ENCODE measurements at places on chromosomes 1 and 21. TPM values are rescaled to one million over a fixed set of nuclear protein-coding genes. Genes with fewer than 3 reads are reported as not detected.

DNA sequence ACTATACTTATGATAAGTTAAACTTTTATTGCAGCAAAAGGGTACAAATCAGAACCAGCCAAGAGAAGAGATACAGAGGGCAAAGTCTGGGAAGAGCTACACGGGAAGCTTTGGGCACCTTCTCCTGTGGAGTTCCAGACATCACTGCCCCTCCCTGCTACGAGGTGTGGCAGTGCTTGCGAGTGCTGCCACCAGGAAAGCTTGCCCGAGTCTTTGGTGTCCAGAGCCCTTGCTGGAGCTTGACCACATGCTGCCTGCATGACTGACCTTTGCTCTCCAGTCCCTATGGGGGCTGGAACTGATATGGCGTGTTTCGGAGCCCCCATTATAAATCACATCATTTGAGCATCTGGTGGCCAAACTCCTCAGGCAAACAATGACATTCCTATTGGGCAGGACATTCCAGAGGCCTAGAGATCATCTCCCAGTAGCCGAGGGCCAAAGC lies 23.4 kb downstream of the PLEKHO1 start:
- H3K4me1 ChIP-seq = no peaks in the 10 kb centered on the region
- no peak overlapping the region for H3K27ac ChIP-seq
- H3K4me3 ChIP-seq = no peak overlapping the region
- DNase-seq = no peak
- H3K36me3 ChIP-seq = no peaks in the 10 kb centered on the region
- H3K27me3 ChIP-seq = no peaks in the 10 kb centered on the region

NGF gene
- 0.47 TPM for total RNA-seq

DNA sequence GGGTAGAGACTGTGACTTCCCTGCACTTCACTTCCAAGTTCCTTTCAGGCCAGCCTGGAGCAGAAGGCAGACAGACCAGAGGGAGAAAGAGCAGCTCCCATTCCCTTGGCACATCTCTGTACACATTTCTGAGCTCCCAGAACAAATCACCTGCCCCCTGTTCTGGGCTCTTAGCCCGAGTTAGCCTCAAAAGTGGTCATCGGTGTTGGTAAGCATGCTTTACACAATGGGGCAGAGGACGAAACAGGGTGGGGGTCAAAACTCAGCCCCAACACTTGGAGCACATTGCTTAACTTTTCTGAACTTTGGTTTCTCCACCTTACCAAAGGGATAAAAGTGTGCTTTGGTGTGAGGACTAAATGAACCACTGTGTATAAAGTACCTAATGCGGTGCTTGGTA lies 98.7 kb downstream of the DAB1 start:
- no peak overlapping the region for H3K4me3 ChIP-seq
- no peaks in the 10 kb centered on the region for H3K4me1 ChIP-seq
- H3K27ac ChIP-seq = no peak overlapping the region
- H3K27me3 ChIP-seq = no peaks in the 10 kb centered on the region
- no peaks in the 10 kb centered on the region for H3K36me3 ChIP-seq
- DNase-seq = no peak

HOOK1 gene
- 4.7 TPM for total RNA-seq

DNA sequence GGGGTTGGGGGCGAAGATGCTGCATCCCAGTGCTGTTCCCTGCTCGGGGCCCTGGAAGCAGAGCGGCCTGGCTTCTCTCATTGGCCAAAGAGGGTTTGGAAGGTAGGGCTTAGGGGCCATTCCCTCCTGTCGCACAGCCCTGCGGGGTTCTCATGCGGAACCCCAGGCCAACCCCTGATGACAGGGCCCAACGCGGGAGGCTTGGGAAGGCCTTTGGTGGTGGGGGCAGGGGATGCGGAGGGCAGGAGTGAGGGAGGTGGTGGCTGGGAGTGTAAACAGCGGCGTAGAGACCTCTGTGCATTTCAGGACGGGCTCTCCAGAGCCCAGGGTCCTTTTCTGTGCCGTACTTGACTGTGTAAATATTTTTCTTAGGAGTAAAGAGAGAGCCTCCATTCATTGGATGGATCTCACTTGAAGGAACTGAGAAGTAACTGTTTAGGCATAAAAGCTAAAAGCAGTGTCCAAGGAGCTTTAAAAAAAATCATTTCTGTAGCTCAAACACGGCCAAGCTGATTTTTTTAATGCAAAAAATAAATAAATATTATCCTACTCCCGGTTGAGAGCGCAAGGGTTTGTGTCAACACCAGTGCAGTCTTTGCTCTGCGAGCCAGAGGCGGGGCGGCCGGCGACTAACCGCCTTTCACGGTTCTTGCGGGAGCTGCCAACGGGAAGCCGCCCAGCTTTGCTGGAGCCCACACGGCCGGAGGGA lies 169.1 kb downstream of the PRDM16 start:
- no peaks in the 10 kb centered on the region for H3K36me3 ChIP-seq
- no peak for DNase-seq
- no peak overlapping the region for H3K27ac ChIP-seq
- H3K27me3 ChIP-seq = no peaks in the 10 kb centered on the region

OLFML2B gene
- total RNA-seq = 4.3 TPM

DNA sequence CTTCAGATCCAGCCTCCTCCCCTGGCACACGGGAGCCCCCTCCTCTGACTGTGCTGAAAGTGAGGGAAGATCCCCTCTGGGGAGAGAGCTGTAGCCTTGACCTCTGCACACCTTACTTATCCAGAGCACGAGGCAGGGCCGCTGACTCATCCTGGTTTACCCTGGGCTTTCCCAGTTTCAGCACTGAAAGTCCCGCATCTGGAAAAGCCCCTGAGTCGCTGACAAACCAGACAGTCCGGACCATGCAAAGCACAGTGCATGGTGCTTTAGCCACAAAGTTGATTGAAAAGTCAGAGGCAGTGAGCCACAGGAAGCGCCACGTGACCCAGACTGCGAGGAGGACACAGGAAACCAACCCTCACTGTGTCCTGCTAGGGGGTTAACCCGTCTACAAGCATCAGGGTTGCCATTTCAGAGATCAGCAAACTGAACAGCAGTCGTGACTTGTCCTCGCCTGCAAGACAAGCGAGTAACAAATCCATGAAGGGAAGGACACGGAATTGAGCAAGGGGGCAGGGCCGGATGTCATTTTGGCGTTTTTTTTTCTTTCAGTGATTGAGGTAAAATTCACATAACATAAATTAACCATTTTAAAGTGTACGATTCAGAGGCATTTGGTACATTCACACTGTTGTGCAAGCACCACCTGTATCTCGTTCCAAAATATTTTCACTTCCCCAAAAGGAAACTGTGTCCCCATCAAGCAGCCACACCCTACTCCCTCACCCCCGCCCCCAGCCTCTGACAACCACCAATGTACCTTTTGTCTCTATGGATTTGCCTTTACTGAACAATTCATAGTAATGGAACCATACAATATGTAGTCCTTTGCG lies 19.9 kb upstream of the IFNGR2 start:
- H3K27ac ChIP-seq = peak overlapping the region; percentile 91
- H3K27me3 ChIP-seq = no peaks in the 10 kb centered on the region
- peak overlapping the region; percentile 23 for H3K4me3 ChIP-seq
- H3K36me3 ChIP-seq = no peaks in the 10 kb centered on the region
- peak; percentile 41 for DNase-seq
- peaks cover 15% of the 10 kb centered on the region for H3K4me1 ChIP-seq

GRCh38 chr1:93207211-93207610 lies 26.7 kb downstream of the CCDC18 start:
- no peak overlapping the region for H3K4me3 ChIP-seq
- H3K27me3 ChIP-seq = no peaks in the 10 kb centered on the region
- peaks cover 28% of the 10 kb centered on the region for H3K36me3 ChIP-seq

CFHR5 gene
- not detected for total RNA-seq

DNA sequence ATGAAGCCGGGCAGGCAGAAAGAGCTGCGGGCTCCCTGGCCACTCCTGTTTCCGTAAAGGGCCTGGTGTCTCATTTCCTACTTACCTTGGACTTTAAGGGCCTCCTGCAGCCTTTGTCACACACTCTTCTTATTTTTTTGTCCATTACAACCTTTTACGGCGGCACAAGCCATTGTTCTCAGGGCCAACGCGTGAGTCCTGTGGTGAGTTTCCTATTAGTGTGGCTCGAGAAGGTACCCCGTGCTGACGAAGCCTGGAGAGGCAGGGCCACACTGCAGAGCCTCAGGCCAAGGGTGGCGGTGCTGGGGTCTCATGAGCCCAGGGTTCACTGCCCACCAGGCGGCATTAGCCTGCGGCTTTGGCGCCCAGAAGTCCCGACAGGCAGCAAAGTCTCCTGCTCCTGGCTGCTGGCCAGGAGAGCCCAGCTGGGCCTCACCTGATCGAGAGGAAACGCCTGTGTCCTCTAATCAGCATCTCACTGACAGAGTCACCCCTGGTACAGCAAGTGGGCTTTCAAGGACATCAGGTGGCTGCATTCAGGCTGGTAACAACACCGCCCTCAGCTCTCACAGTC lies 62.0 kb downstream of the SIK1 start:
- peaks cover 45% of the 10 kb centered on the region for H3K4me1 ChIP-seq
- no peaks in the 10 kb centered on the region for H3K36me3 ChIP-seq
- DNase-seq = no peak
- H3K27me3 ChIP-seq = peaks cover 4% of the 10 kb centered on the region

CRB1 gene
- total RNA-seq = 0.19 TPM

- no peak overlapping the region for H3K4me3 ChIP-seq
- H3K27me3 ChIP-seq = peaks cover 2% of the 10 kb centered on the region
- H3K27ac ChIP-seq = no peak overlapping the region
- H3K4me1 ChIP-seq = no peaks in the 10 kb centered on the region
Measured at GRCh38 chr1:13900583-13900982, 200.6 kb downstream of the PRDM2 start.

GRCh38 chr1:10665930-10666850 lies 130.3 kb downstream of the CASZ1 start:
- no peak for DNase-seq
- H3K36me3 ChIP-seq = no peaks in the 10 kb centered on the region
- no peaks in the 10 kb centered on the region for H3K4me1 ChIP-seq
- H3K27ac ChIP-seq = no peak overlapping the region

POLR3GL gene
- 37.5 TPM for total RNA-seq

DNA sequence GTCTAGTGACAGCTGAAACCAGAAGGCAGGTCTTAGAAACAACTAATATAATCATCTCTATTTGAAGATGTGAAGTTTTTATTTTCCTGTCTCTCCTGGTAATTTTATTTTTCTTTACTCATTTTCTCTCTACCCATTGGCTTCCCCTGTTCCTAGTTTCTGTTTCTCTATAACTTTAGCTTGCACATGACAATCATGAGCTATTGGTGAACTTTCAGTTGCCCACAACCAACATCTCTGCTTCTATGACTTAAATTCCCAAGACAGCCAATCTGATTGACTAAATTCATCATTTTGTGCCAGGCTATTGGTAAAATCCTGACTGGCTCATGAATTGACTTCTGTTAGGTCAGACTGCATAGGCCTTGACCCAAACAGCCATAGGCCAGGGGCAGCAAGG lies 13.7 kb upstream of the ACADM start:
- no peaks in the 10 kb centered on the region for H3K27me3 ChIP-seq
- H3K36me3 ChIP-seq = no peaks in the 10 kb centered on the region
- no peak overlapping the region for H3K27ac ChIP-seq
- no peak overlapping the region for H3K4me3 ChIP-seq
- no peaks in the 10 kb centered on the region for H3K4me1 ChIP-seq

GRCh38 chr1:160567858-160568682 lies 11.2 kb downstream of the CD84 start:
- peaks cover 4% of the 10 kb centered on the region for H3K36me3 ChIP-seq
- H3K4me3 ChIP-seq = no peak overlapping the region
- DNase-seq = peak; percentile 69
- peaks cover 57% of the 10 kb centered on the region for H3K4me1 ChIP-seq
- no peaks in the 10 kb centered on the region for H3K27me3 ChIP-seq
- peak overlapping the region; percentile 92 for H3K27ac ChIP-seq

GRCh38 chr21:44592446-44593311 lies at the start of gene KRTAP10-6:
KRTAP10-6 (minus strand) TSS chr21:44592505; CDS start chr21:44592484, 21 bp downstream.
- no peaks in the 10 kb centered on the region for H3K36me3 ChIP-seq
- H3K4me1 ChIP-seq = no peaks in the 10 kb centered on the region
- H3K4me3 ChIP-seq = no peak within 1 kb of the TSS
- no peak for DNase-seq

GRCh38 chr1:5271264-5271663 lies 616.9 kb downstream of the AJAP1 start:
- no peaks in the 10 kb centered on the region for H3K27me3 ChIP-seq
- no peak overlapping the region for H3K27ac ChIP-seq
- no peak overlapping the region for H3K4me3 ChIP-seq
- no peaks in the 10 kb centered on the region for H3K36me3 ChIP-seq
- DNase-seq = no peak

- DNase-seq = no peak
- H3K27ac ChIP-seq = no peak overlapping the region
- H3K36me3 ChIP-seq = no peaks in the 10 kb centered on the region
- H3K4me1 ChIP-seq = no peaks in the 10 kb centered on the region
Measured at GRCh38 chr1:199821029-199821779, 206.3 kb upstream of the NR5A2 start.

SYPL2 gene
- 0.05 TPM for total RNA-seq

CNKSR1 gene
- 1.1 TPM for total RNA-seq

Measured in thymus (tissue), 14 donors.